ENCODE measurements at places on chromosomes 12 and 14.

DNA sequence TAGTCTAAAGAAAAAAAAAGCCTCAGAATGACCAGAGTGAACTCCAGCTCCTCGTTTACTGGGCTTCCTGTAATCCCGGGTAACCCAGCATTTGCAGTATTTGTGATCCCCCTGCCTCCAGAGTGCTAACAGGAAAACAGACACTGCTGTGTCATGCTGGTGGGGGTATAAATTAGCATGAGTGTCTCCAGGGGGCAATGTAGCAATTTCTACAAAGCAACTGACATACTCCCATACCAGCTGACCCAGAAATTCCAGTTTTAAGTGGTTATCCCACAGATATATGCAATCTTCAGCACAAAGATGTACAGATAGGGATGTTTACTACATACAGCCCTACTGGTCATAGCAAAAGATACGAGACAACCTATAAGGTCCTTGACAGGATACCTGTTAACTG is 18.8 kb downstream of the TTC7B start:
- DNase-seq, result no peak

DNA sequence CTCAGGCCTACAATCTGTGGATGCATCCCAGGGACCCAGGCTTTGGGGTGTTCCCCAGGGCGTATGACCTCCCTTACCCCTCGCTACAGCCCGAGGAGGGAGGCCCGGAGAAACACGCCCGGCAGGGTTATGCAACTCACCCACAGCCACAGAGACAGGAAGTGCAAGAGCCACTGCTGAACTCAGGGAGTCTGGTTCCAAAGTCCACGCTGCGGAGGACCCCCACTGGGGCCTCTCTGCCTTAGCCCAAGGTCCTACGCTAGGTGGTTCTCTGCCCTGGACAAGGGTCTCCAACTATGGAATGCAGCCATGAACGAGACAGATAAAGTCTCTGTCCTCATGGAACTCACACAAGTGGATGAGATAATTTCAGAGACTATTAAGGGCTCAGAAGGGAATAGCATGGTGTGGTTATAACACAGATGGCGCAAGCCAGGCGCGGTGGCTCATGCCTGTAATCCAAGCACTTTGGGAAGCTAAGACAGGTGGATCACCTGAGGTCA is 11.3 kb downstream of the SCARB1 start:
- DNase-seq, result peak; percentile 82

DNA sequence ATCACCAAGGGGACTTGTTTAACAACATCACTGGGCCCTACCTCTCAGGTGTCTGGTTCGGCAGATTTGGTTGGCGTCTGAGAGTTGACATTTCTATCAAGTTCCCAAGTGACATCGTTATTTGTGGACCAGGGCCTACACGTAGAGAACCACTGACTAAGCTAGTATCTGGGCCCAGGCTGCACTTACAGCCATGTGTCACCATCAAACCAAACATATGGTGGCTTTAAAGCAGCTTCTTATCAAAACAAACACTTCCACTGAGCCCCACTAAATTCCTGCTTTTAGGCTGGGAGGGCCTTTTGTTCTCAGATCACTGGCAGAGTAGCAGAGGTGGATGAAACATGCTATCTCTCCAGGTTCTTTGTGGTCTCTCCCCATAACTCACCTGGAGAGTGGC is 220.5 kb downstream of the PELI2 start:
- DNase-seq, result peak; percentile 48

DNA sequence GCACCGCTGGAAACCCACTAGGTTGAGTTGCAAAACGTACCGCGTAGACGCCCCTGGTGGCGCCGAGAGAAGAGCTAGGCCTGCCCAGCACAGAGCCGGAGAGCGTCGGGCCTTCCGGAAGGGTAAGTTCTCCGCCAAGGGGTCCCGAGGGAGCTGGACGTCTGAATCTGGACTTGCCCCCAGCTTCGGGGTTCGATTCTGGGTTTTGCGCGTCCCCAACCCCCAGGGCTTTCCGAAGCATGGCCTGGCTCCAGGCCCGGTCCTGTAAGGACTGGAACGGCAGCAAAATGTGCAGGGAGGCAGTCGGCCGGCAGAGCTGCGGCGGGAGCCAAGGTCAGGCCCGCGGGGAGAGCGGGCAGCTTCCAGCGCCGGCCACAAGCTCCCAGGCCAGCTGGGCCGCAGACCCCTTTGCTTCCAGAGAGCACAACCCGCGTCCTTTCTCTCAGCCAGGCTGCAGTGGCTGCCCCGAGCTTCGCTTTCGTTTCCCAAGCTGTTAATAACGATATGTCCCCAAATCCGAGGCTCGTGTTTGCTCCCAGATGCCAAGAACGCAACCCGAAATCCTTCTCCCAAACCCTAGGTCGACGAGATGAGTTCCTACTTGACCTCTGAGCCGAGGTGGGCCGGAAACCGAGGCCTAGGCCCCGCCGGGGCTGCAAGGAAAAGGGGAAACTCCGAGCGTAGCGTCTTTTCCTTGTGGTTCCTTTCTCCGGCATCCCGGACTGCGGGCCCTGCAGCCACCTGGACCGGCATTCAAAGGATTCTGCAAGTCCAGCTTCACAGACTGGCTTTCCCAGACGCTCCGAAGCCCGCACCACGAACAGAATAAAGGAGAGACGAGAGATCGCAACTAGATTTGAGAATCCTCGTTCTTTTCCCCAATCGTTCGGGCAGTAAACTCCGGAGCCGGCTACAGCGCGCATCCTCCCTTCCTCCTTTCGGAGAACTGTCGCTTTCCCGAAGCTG is 3.2 kb upstream of the TBX5 start:
- DNase-seq, result no peak

DNA sequence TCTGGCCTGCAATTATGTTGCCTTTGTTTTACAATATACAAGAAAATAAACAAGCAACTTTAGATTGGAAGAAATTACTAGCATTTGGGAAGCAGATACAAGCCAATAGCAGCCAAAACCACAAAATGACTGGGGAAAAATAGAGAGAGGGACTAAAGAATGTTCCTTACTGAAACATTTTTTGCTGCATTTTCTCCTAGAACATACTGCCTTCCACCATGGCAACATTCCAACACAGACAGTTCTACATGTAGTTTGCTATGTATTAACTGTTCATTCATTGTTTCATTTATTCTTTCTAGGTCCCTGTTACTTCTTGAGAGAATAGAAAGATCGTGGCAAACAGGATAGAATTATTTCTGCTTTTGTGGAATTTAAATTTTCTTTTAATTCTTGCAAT is 530.2 kb downstream of the RPS29 start:
- DNase-seq, result no peak

DNA sequence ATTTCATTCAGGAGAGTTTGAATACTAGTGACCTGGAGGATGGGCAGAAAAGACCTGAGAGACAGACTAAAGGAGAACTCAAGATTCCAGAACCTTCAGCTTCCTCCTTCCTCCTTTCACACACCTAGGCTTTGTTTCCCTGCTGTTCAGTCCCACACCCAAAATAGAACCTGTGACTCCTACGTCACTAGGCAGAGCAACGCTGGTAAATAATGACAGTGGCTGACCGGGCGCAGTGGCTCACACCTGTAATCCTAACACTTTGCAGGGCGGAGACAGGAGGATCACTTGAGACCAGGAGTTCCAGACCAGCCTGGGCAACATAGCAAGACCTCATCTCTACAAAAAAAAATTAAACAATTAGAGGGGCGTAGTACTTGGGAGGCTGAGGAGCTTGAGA is 166.4 kb upstream of the FKBP4 start:
- DNase-seq, result no peak

DNA sequence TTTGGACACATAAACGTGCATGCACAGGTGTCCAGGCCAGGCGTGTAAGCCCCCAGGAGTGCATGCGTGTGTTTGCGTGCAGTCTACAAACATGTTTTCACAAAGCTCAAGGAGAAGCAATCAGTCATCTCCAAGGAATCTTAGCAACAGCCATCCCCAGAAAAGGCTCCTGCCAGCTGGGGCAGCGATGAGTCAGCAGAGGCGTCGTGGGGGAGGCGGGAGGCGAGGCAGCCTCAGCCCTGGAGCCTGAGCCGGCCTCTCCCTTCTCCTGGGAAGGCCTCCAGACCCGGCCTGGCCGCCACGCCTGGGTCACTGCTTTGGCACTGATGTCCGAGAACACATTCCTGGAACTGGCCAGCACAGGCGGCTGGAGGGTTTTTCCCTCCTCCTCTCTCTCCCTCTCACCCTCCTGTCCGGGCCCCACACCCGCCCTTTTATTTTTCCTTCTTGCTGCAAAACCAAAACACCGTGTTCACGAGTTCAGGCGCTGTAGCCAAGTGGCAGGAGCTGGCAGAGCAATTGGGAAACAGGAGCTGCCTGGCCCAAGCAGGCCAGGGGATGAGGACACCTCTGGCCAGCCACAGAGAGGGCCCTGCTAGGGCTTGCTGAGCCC is 92.7 kb downstream of the LRRC74A start:
- DNase-seq, result peak; percentile 70

Data from Caco-2 (cell line).